ENCODE measurements at places on chromosomes 5 and 9. TPM values are rescaled to one million over a fixed set of nuclear protein-coding genes. Genes with fewer than 3 reads are reported as not detected.

DNA sequence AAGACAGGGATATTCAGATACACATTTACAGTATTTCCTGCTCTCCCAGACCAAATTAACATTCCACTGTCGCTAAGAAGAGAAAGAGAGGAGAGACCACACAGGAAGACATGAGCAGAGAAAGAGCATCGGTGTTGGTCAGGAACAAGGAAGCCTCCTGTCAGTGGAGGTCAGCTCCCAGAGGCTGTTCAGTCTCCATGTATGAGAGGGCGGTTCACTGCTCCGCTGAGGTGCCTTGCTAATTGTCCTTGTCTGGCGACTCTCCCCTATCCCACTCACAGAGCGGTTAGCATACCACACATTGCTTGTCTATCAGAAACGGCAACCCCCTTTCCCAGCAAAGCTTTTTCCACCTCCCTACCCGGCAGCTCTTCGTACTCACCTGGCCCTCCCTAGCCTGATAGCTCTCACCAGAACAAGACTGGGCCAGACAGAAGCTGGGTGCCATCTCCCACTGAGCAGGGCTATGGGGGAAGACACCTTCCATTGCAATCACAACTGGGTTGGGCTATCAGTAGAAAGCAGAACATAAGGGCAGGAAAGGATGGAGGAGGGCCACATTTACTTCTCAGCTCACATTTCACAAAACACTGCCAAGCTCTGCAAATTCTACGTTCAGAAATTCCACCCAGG is 58.6 kb upstream of the LMNB1 start:
- DNase-seq: no peak
- H3K4me1 ChIP-seq: no peaks in the 10 kb centered on the region
- no peak overlapping the region for H3K27ac ChIP-seq
- no peaks in the 10 kb centered on the region for H3K36me3 ChIP-seq
- no peaks in the 10 kb centered on the region for H3K27me3 ChIP-seq

DNA sequence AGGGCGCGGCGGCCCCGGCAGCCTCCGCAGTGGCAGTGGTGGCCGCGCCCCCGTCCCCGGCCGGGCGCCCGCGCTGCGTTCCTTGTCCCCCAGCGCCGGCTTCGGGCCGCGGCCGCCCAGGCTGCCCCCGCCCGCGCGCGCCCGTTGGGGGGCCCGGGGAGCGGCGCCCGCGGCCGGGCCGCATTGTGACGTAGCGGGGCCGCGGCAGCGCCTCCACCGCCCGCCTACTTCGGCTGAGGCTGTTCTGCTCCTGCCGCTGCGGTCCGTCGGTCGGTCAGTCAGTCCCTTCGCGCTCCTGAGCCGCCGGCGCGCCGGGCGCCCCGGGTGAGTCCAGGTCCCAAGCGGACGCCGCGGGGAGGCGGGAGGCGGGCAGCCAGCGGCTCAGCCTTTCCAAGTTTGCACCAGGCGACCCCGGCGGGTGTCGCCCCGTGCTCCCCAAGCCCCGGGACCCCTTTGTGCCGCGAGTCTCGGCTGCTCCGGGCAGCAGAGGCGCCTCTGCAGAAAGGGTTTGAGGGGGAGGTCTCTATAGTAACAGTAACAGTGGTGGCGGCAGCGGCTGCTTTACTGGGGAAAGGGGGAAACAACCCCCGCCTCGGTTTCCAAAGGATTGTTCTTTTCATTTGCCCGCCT is at the start of gene SNCAIP:
Gene SNCAIP, plus strand, starts transcription at position 277 of the 630 bp plus-strand sequence. CDS start 78,898 bp downstream, outside the sequence.
- H3K4me3 ChIP-seq: peak within 1 kb of the TSS; percentile 75
- no peak within 1 kb of the TSS for H3K27ac ChIP-seq
- H3K4me1 ChIP-seq: peaks cover 13% of the 10 kb centered on the region
- H3K27me3 ChIP-seq: peaks cover 71% of the 10 kb centered on the region
- peaks cover 16% of the 10 kb centered on the region for H3K36me3 ChIP-seq

The NACC2 gene
- total RNA-seq: 24.8 TPM

The MSX2 gene
- total RNA-seq: 10.4 TPM

The ZDHHC11 gene
- total RNA-seq: 53.7 TPM

GRCh38 chr9:89661956-89662717 is 57.3 kb downstream of the GADD45G start:
- peaks cover 10% of the 10 kb centered on the region for H3K36me3 ChIP-seq
- H3K27me3 ChIP-seq: peaks cover 28% of the 10 kb centered on the region
- DNase-seq: peak; percentile 93

- H3K27me3 ChIP-seq: peaks cover 8% of the 10 kb centered on the region
- H3K36me3 ChIP-seq: no peaks in the 10 kb centered on the region
- H3K4me3 ChIP-seq: no peak overlapping the region
- no peak overlapping the region for H3K27ac ChIP-seq
- no peak for DNase-seq
Observed at GRCh38 chr5:127565586-127566270, 48.3 kb downstream of the PRRC1 start.

The SPAG8 gene
- total RNA-seq: 0.97 TPM

DNA sequence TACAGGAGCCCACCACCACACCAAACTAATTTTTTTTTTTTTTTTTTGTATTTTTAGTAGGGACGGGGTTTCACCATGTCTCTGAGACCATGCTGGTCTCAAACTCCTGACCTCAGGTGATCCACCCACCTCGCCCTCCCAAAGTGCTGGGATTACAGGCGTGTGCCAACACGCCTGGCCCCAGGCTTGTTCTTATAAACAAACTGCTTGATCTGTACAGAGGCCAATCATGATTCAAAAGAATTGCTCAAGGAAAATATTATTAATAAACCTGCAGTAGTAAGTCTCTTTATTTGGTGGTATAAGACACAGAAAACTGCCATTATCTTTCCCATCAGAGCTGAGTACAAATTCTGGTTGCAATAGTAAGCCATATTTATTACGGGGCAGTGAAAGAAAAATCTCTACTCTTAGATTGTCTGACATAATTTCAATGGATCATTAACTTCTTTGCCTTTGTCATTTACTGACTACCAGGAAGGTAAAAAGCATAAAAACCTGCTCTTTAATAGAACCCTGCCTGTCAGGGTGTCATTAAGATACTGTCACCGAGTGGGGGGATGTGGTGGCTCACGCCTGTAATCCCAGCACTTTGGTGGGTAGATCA is 33.3 kb downstream of the RASEF start:
- peak overlapping the region; percentile 95 for H3K27ac ChIP-seq
- H3K27me3 ChIP-seq: no peaks in the 10 kb centered on the region
- H3K4me1 ChIP-seq: peaks cover 73% of the 10 kb centered on the region
- no peak overlapping the region for H3K4me3 ChIP-seq
- peaks cover 22% of the 10 kb centered on the region for H3K36me3 ChIP-seq

GRCh38 chr5:17275289-17276158 is 58.1 kb downstream of the BASP1 start:
- no peak for DNase-seq
- peaks cover 24% of the 10 kb centered on the region for H3K27me3 ChIP-seq
- no peaks in the 10 kb centered on the region for H3K36me3 ChIP-seq
- no peaks in the 10 kb centered on the region for H3K4me1 ChIP-seq

The OTP gene
- not detected for total RNA-seq

- DNase-seq: no peak
- no peaks in the 10 kb centered on the region for H3K4me1 ChIP-seq
- no peaks in the 10 kb centered on the region for H3K27me3 ChIP-seq
- no peak overlapping the region for H3K27ac ChIP-seq
- no peaks in the 10 kb centered on the region for H3K36me3 ChIP-seq
- no peak overlapping the region for H3K4me3 ChIP-seq
Observed at GRCh38 chr9:132518626-132519025, 63.8 kb upstream of the BARHL1 start.

GRCh38 chr5:101153526-101153925 is 250.4 kb upstream of the ST8SIA4 start:
- no peaks in the 10 kb centered on the region for H3K36me3 ChIP-seq
- no peak overlapping the region for H3K27ac ChIP-seq
- H3K4me1 ChIP-seq: no peaks in the 10 kb centered on the region
- H3K27me3 ChIP-seq: no peaks in the 10 kb centered on the region
- no peak for DNase-seq

The PCDHA6 gene
- total RNA-seq: 1.2 TPM

The SLC34A3 gene
- 0.34 TPM for total RNA-seq

- H3K4me3 ChIP-seq: no peak overlapping the region
- DNase-seq: no peak
- peaks cover 12% of the 10 kb centered on the region for H3K36me3 ChIP-seq
- peaks cover 55% of the 10 kb centered on the region for H3K4me1 ChIP-seq
- peak overlapping the region; percentile 68 for H3K27ac ChIP-seq
- H3K27me3 ChIP-seq: no peaks in the 10 kb centered on the region
Observed at GRCh38 chr9:73146111-73146815, 5.4 kb upstream of the ANXA1 start.

- H3K36me3 ChIP-seq: no peaks in the 10 kb centered on the region
- H3K4me1 ChIP-seq: no peaks in the 10 kb centered on the region
- peaks cover 8% of the 10 kb centered on the region for H3K27me3 ChIP-seq
- H3K27ac ChIP-seq: no peak overlapping the region
- DNase-seq: no peak
Observed at GRCh38 chr9:911005-911404, 65.5 kb upstream of the DMRT3 start.

- no peaks in the 10 kb centered on the region for H3K27me3 ChIP-seq
- no peak overlapping the region for H3K4me3 ChIP-seq
- DNase-seq: no peak
- no peak overlapping the region for H3K27ac ChIP-seq
- H3K36me3 ChIP-seq: peaks cover 25% of the 10 kb centered on the region
Observed at GRCh38 chr9:137798901-137799629, 78.5 kb upstream of the CACNA1B start.

The NR2F1 gene
- total RNA-seq: 25.1 TPM

- no peaks in the 10 kb centered on the region for H3K27me3 ChIP-seq
- no peak overlapping the region for H3K27ac ChIP-seq
- DNase-seq: no peak
- no peaks in the 10 kb centered on the region for H3K36me3 ChIP-seq
- H3K4me1 ChIP-seq: no peaks in the 10 kb centered on the region
- no peak overlapping the region for H3K4me3 ChIP-seq
Observed at GRCh38 chr5:15183520-15183919, 311.9 kb upstream of the ANKH start.

DNA sequence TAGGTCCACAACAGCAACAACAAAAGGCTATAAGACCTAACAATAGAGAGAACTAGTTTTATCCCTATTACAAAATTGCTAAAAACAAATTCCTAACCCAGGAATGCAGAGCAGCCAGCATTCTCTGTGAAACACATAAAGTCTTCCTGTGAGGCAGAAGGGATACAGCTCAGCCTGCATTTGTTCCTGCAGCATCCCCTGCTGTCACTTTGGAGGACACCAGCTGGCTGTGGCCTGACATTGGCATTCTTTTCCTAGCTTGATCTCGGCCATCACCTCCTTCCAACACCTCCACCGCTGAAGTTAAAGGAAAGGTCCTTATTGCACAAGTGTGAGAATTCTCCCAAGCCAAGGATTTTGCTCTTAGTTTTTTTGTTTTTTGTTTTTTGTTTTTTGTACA is 186.1 kb downstream of the SNCAIP start:
- no peak for DNase-seq
- peaks cover 12% of the 10 kb centered on the region for H3K4me1 ChIP-seq
- no peak overlapping the region for H3K27ac ChIP-seq
- no peak overlapping the region for H3K4me3 ChIP-seq
- H3K36me3 ChIP-seq: no peaks in the 10 kb centered on the region

- H3K36me3 ChIP-seq: peaks cover 18% of the 10 kb centered on the region
- DNase-seq: peak; percentile 59
- peaks cover 30% of the 10 kb centered on the region for H3K27me3 ChIP-seq
- no peak overlapping the region for H3K27ac ChIP-seq
- no peaks in the 10 kb centered on the region for H3K4me1 ChIP-seq
Observed at GRCh38 chr9:136671646-136672430, 9.1 kb downstream of the EGFL7 start.

- no peak overlapping the region for H3K4me3 ChIP-seq
- H3K36me3 ChIP-seq: no peaks in the 10 kb centered on the region
- no peaks in the 10 kb centered on the region for H3K27me3 ChIP-seq
- H3K27ac ChIP-seq: no peak overlapping the region
- H3K4me1 ChIP-seq: no peaks in the 10 kb centered on the region
- no peak for DNase-seq
Observed at GRCh38 chr9:13904746-13905145, 409.2 kb downstream of the NFIB start.

The PDZD2 gene
- total RNA-seq: 0.76 TPM

DNA sequence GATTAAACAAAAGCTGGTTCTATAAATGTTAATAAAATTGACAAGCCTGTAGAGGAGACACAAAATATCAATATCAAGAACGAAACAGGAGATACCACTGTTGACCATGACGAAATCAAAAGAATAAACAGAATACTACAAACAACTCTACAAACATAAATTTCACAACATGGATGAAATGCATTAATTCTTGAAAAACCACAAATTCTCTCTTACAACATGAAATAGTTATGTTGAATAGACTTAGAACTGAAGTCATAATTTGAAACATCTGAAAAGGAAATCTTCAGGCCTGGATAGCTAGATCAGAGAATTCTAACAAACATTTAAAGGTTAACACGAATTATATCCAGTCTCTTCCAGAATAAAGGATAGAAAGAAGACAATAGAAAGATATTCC is 6.9 kb upstream of the SPATA31C1 start:
- H3K36me3 ChIP-seq: peaks cover 6% of the 10 kb centered on the region
- no peak for DNase-seq
- no peak overlapping the region for H3K4me3 ChIP-seq
- H3K4me1 ChIP-seq: peaks cover 14% of the 10 kb centered on the region
- H3K27ac ChIP-seq: no peak overlapping the region

DNA sequence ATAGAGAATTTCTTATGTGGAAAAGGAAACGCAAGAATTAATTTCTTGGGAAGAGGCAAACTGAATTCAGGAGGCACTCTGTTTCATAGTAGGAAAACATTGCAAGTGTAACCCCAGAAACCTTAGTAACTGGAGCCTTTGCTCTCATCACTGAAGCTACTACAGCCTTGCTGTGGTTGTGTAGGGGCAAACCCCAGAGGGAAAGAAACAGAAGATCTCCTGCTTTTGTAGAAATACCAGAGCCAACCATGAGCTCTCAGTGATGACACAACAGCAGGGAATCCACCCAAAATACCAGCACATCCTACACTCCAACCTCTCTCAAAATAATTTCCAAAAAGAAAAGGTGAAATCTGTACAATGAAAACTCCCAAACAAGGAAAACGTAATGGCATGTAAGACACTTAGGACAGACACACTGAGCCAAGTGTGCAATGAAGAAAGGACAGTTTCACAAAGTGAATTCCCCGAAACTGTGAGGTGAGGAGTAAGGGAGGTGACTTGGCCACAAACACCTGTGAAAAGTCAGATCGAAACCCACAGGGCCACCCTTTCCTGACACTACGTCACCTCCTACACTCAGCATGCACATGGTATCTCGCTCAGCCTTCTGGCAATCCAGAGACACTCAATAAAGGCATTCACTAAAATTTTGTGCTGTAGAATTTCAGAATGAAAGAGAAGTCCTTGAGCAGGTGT is 8.5 kb upstream of the ACSL6 start:
- H3K4me3 ChIP-seq: no peak overlapping the region
- H3K36me3 ChIP-seq: no peaks in the 10 kb centered on the region
- H3K27ac ChIP-seq: no peak overlapping the region
- H3K27me3 ChIP-seq: peaks cover 65% of the 10 kb centered on the region
- DNase-seq: no peak

GRCh38 chr5:56026863-56027300 is 32.1 kb upstream of the IL6ST start:
- no peak overlapping the region for H3K27ac ChIP-seq
- no peaks in the 10 kb centered on the region for H3K27me3 ChIP-seq
- no peak for DNase-seq
- H3K4me1 ChIP-seq: no peaks in the 10 kb centered on the region
- H3K4me3 ChIP-seq: no peak overlapping the region

The PIP5K1B gene
- 8.6 TPM for total RNA-seq
